Stimulated activated naive B cell treated with anti-CD40 and anti-IgM and Interleukin-4, amounts not matched to agents 10 μg/mL and 1 μg/mL and 100 μg/mL, for 72 hours (primary cell): ENCODE measurements at places on chromosomes 3 and 15.
A peak's percentile ranks its signal among the peaks of the same experiment; 100 is the strongest.

GRCh38 chr3:190862209-190863118 lies at the start of gene GMNC:
GMNC (minus strand) TSS chr3:190862694; CDS start chr3:190862615, 79 bp downstream.
- DNase-seq = peak; percentile 35

- no peak for DNase-seq
These were observed 122.8 kb upstream of the CGNL1 start for GRCh38 chr15:57253500-57253899.

GRCh38 chr3:42486814-42487565 lies 15.5 kb upstream of the VIPR1 start:
- DNase-seq = no peak

GRCh38 chr15:61489571-61489970 lies 260.5 kb upstream of the RORA start:
- DNase-seq = no peak

DNA sequence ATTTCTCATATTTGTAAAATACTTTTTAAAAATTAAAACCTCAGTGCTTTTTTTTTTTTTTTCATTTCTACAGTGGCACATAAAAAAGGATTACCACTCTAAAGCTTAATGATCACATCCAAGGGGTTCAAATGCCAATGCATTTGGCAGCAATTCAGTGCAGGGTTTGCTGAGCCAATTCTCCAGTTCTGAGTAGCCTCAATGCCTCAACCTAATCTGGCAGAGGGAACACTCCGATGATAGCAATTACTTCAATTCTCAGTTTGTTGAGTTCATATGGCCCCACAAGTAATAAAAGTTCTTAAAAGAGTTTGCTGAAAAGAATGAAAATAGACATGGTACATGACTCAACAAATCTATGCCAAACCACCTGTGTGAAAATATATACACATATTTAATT lies 79.3 kb upstream of the RBMS3 start:
- DNase-seq = no peak

DNA sequence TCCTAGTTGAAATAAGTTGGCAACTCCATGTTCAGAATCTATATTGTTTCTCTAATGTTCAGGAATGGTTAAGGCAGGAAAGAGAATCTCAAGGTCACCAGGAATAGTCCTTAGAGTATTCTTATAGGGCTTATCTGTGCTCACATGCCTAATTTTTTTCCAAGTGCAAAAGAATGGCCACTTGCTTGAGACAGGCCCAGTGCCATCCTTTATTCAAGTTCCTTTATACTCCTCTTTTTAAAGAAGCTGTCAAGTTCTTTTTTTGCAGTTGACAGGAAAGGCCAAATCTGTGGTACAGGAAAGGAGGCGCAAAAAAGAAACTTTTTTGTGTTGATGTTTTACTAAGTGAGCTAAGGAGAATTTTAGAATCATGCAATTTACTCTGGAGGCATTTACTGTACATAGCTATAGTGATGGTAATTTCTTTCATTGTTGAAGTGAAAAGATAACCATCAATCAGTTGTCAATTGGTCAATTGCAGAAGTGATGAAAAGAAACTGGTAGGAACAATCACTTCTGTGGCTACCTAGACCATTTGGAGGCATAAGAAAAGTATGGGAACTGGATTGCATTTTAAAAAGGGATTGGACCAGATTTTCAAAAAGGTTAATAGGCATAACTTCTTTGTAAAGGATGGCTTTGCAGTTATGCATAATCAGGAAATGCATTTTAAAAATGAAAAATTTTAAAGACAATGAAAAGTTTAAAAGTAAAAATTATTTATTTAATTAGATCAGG lies 102.5 kb upstream of the SOX2 start:
- no peak for DNase-seq

DNA sequence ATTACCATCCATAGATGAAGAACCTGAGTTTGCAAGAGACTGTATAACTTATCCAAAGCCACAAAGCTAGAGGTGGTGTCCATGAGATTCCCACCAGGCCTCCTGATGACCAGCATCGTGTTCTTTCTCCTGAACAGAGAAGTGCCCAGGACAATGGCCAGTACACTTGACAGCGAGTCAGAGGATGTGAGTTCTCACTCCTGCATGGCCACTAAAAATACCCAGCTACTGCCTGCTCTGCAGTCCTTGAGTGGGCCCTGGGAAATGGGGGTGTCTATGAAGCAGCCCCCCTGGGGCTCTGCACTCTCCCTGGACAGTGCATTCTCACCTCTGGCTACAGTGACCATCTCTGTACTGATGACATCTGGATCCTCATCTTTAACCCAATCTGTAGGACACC lies 201.2 kb downstream of the RPLP1 start:
- no peak for DNase-seq

- DNase-seq = no peak
These were observed 1.0 kb downstream of the RFX7 start for GRCh38 chr15:56242576-56243162.

DNA sequence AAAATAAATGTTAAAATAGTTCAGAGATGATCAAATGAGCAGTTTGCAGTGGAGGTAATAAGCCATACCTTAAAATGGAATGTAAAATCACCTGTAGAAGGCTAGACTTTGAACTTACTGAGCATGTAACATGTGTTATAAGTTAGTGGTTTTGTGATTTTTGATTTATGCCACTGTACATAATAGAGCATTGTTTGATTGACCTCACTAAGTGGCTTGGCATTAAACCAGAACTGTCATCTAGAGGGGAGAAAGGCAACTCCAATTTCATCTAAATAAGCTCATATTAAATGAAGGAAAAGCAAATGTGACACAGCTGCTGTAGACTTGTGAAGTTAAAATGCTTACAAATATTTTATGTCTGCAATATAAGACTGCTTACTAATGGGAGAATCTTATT lies 387.9 kb downstream of the ZIC1 start:
- DNase-seq = no peak

DNA sequence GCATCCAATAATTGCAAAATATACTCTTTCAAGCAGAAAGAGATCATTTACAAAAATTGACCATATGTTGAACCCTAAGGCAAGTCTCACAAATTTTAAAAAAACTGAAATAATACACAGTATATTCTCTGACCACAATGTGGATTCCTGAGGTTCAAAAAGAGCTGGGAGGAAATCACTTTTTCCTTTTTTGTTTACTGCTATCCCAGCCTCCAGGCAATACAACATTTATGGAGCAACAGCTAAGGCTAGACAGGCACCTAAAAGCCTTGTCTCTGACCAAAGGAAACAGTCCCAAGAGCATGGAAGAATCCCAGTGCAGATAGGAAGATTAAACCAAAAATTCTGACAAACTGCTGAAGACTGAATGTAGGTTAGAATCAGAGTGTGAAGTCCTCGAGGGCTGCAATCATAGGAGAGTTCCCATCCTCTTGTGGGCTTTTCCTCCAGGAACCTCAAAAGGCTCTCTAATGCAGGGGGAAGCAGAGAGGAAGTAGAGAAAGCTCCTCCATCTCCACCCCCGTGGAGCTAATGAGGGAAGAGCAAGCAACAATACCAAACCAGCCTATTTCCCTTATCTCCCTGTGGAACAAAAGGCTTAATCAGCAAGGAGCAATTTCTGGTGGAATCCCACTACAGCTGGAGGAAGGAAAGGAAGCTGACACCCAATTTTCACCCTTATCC lies 57.0 kb downstream of the TMCC1 start:
- no peak for DNase-seq

- DNase-seq = peak; percentile 62
These were observed at the start of gene TNFSF10 for GRCh38 chr3:172522871-172523818. TNFSF10 (minus strand) TSS chr3:172523430; CDS start chr3:172523384, 46 bp downstream.

DNA sequence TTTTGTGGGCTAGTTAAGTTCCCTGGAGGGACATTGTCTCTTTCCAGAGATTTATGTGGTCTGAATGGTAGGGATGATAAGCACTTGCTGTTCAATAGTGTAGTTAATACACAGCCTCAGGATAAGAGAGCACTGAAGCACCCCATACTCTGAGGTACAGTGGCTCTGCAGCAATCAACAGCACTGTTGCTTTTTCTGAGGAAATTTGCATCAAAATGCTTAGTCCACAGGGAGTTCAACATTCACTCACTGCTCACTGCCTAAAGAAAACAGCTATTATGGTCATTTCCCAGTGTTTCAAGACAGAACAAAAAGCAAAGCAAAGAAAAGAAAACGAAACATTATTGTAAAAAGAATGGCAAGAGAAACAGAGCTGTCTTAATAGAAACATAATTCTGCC lies 441.9 kb downstream of the PLOD2 start:
- no peak for DNase-seq

DNA sequence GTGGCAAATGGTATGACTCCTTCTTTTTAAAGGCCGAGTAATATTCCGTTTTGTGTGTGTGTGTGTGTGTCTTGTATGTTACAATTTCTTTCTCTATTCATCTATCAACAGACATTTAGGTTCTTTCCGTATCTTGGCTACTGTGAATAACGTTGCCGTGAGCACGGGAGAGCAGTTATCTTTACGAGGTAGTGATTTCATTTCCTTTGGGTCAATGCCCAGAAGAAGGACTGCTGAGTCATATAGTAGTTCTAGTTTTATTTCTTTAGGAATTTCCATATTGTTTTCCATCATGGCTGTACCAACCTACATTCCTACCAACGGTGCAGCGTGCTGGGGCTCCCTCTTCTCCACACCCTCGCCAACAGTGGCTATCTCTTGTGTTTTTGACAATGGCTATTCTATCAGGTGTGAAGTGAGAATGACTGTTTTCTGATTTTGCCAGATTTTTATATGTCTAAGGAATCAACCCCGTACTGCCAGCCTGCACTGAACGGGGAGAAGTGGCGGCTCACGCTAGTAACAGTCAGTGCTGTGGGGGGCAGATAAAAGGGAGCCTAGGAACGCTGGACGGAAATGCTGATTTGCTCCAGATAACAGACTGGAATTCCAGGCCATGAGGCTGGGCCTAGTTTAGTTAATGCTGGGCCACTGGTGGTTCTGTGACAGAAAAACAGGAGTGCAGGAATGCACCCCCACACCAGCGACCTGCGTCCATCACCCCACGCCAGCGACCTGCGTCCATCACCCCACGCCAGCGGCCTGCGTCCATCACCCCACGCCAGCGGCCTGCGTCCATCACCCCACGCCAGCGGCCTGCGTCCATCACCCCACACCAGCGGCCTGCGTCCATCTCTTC lies 168.1 kb downstream of the XXYLT1 start:
- no peak for DNase-seq

DNA sequence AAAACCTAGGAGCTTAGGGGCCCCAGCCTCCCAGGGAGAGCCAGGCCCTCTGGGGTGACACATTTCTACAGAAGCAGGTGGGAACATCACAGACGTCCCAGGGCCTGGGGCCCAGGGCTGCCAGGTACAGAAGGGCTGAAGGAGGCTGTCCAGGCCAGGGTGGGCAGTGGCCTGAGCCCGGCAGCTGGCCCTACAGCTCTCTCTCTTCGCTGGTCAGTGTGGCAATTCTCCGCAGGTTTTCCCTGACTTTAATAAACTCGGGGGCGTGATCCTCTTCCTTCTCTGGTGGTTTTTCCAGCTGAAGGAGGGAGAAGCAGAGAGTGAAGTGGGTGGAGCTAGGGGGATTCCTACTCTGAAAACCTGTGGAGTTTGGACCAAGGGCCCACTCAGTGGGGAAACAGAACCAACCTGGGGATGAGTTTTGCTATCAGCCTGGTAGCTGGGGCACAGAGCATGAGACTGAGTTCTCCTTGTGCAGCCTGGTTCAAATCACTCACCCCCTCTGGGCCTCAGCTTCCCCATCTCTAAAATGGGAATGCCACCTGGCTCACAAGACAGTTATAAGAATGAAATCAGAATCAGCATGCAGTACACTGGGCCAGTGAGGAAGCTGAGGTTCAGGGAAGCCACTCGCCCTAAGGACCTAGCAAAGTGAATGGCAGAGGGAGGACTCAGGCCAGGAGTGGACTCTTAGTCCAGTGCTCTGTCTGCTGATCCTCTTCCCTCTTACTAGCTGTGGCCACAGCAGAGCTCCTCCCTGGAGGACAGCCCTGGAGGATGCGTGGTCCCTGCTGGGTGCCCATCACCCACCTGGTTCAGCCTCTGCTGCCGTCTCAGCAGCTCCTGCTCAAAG lies 10.6 kb downstream of the FAM107A start:
- no peak for DNase-seq

- DNase-seq = peak; percentile 17
These were observed 55.5 kb downstream of the ST6GAL1 start for GRCh38 chr3:186985661-186986364.

- DNase-seq = no peak
These were observed 42.4 kb downstream of the CNTN6 start for GRCh38 chr3:1135194-1135593.

DNA sequence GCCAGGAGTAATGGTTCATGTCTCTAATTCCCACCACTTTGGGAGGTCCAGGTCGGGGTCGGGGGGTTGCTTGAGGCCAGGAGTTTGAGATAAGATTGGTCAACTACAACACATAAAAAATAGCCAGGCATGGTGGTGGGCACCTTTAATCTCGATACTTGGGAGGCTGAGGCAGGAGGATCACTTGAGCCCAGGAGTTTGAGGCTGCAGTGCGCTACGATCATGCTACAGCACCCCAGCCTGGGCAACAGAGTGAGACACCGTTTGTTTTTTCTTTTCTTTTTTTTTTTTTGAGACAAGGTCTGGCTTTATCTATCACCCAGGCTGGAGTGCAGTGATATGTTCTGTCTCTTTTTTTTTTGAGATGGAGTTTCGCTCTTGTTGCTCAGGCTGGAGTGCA lies 1.3 kb upstream of the VPS33B start:
- no peak for DNase-seq

GRCh38 chr3:72335458-72336095 lies 512.7 kb downstream of the SHQ1 start:
- no peak for DNase-seq

GRCh38 chr15:78618490-78618934 lies 2.3 kb downstream of the CHRNA3 start:
- peak; percentile 62 for DNase-seq

DNA sequence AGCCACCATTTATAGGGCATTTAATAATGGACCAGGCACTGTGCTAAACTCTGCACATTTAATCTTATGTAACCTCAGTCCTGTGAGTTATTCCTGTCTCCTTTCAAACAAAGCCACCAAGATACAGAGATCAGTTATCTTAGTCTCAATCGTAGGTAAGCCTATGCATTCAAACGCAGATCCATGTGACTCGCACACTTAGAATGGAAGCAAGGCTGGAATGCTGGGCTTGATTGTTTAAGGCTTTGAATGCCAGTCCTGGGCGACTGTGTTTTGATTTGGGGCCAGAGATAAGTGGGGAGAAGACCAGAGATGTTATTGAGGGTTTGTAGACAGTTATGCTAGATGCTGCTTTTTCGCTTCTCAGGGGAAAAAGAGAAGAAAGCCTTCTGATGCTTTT lies 22.2 kb downstream of the MED12L start:
- DNase-seq = no peak
